ENCODE measurements at places on chromosomes 5 and 9.

DNA sequence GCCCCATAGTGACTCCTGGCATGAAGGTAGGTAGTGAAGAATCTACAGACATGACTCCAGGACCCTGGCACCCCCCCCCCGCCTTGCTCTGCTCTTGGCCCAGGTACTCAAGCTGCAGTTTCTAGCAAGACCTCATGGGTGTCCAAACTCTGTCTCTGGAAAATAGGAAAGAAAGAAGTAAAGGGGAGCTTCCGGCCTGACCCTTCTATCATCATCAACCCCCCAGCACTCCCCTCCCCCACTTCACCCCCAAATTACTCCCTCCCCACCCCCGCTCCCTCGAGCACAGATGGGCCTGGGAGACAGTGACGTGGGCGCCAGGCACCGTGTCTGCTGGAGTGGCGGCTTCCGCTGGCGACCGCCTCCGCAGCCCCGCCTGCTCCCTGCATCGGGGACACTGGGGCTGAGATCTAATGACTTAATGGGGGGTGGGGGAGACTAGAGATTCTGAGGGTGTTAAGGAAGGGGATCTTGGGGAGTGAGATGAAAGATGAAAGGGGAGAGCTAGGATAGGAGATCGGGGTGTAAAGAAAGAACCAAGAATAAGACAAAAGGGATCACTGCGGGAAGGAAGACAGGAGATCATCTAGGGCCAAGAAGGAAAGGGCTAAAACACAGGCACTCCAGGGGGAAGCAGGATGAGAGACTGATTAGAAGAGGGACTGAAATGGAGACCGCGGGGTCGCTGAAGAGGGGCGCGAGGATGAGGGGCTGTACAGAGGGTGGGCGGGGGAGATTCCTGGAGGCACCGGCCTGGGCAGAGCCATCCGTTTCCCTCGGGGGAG is 1.1 kb upstream of the DNAJB5 start:
- peak; percentile 10 for DNase-seq

DNA sequence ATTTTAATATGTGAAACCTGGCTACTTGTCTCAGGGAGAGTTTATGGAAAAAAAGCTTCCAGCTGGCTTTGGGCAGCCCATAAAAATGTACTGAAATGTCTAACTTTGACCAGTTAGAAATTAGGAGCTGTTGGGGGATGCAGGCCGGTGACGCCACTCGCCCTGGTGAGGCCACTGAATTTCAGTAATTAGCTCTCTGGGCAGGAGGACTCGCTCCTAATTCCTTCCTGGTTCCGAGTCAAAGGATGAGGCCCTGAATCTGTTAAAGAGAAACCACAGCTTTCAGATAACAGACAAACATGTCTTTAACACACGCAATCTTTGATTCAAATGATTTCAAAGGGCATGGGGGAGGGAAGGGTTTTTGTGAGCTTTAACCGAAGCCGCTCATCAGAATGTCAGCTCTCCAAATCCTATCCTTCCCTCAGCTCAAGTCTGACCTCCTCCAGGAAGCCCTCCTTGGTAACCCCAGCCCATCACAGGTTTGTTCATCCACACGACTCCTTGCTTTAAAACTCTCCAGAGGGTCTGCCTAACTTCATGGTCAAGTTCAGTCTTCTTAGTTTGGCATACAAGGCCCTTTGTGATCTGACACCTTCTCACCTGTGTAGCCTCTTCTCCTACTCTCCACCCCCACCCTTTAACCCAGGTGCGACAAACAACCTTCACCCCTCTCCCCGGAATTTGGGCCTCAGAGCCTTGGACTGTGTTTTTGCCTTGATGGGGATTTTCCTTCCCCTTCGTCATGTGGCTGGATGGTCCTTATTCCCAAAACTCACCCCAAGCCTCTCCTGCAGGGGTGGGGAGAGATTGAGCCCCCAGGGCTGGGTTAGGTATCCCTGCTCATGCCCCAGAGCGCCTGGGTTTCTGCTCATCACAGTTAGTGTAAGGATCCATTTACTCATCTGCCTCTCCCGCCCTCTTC is 13.6 kb upstream of the PHF19 start:
- no peak for DNase-seq

DNA sequence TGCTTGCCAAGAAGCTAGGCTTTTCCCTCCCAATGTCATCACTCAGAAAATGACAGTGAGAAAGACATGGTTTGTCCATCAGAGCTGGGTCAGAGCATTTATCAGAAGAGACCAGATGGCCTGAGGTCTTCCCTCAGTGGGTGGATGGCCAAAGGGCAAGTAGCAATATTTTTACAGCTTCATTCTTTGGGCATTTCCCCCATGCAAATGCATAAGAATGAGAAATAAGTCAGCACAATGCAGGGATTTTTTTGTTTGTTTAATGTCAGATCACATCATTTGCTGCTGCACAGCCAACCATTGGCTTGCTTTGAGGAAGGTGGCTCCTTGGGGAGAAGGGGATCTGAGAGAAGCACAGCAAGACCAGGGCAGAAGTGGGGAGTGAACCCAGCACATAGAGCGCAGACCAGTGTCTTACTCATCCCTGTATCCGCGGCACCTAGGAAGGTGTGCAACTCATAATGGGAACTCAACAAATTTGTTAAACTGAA is 209.6 kb downstream of the SEMA6A start:
- no peak for DNase-seq

- no peak for DNase-seq
Observed at GRCh38 chr9:21683484-21684175, 118.8 kb upstream of the MTAP start.

DNA sequence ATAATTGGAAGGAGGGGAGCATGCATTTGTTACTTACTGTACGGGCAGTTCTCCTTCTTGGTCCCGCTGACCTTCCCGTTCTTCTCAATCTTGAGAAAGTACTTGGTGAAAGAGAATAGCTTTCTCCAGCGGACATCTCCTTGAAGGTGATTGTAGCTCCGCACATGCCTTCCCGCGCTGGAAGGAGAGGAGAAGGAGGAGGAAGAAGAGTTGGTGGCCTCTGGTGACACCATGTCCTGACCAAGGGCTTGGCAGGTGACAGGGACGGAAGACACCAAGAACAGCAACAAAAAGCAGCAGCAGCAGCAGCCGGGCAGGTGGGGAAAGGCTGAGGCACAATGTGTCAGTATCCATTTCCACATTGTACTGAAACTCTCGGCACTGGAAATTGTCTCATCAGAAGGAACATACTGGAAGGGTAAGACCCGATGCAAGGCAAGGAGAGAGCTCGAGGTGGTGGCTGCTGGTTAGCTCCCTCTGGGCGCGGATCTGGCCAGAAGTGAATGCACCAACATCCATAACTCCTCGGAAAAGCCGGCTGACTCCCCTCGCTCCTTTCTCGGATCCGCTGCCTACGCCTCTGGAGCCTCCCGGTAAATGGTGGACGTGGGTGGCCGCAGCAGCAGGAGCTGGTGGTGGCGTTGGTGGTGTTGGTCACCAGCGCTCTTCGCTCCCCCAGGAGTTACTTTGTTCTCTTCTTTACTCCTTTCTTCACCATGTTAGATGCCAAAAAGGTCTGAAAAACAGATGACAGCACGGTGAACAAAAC is 715 bp downstream of the FGF10 start:
- no peak for DNase-seq

DNA sequence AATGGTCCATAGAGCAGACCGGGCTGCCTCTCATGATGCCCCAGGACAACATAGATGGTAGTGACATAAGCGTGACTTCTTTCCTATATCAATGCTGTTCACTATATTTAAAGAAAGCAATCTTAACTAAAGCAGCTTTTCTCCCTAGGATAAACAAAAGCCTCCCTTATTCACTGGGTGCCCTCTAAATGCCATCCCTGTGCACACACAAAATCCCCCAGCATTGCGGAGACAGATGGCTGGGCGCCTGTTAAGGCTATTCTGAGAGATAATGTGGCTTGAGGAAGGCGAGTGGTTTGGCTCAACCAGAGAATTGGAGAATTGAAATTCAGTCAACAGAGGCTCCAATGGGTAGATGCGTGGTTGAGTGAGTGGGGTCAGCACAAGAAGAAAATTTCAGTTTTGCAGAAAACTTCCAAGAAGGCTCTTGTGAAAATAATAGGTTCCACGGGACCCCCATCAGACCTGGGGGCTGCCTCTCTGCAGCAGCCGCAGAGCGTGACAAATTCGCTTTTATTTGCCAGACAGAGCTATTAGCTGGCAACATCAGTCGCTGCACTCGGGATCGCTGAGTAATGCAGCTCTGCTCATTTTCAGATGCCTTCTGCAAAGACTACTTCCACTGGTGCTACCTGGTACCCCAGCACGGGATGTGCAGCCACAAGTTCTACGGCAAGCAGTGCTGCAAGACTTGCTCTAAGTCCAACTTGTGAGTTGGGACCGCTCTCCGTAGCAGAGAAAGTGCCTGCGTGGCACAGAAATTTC is 103.9 kb upstream of the ICE1 start:
- no peak for DNase-seq

DNA sequence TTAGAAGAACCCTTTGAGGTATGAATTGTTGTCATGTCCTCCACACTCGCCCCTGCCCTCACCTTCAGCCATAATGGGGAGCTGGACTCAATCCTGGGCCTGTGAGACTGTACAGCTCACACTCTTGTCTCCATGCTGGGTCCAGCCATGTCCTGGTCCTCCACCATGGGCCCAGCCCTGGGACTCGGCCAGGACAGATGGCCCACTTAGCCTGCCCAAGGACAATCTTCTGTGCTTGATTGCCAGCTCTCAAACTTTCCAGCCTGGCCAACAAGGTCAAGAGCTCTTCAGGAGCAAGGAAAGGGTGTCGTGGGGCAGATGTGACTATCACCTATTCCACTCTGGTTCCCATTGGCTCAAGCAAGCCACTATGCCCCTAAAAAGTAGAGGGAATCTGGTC is 90.8 kb downstream of the HRH2 start:
- no peak for DNase-seq

GRCh38 chr5:65803699-65804391 is 81.8 kb downstream of the NLN start:
- no peak for DNase-seq

DNA sequence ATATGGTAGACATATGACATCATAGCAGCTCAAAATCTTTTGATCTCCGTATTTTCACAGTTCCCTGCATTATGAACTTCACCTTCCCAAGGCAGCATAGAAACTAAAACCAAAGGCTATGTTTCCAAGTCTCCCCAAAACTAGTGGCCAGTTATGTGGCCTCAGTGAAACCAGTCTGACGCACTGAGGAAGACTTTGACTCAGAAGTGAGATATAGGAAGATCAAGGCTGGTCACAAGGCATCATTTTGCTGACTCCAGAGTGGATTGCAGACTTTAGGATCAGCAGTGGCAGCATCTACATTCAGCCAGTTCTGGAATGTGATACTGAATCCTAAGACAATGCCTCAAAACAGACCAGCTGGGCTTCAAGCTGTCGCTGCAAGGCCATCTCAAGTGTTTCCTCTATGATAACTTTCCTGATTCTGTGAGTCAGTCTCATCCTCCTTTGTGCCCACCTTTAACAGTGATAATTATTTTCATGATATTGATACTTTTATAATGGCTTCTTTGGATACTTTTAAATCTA is 34.4 kb upstream of the ELL2 start:
- DNase-seq = no peak

- no peak for DNase-seq
Observed at GRCh38 chr5:112203229-112203628, 215.8 kb downstream of the EPB41L4A start.

GRCh38 chr5:127290019-127290945 is at the start of gene MEGF10:
Gene MEGF10, plus strand, starts transcription at chr5:127290796. Its CDS starts 40,513 bp downstream, at chr5:127331309.
- no peak for DNase-seq

- DNase-seq = no peak
Observed at GRCh38 chr9:126421567-126422428, 95.2 kb downstream of the MVB12B start.

GRCh38 chr5:108930107-108930506 is 182.4 kb downstream of the FER start:
- DNase-seq = no peak

DNA sequence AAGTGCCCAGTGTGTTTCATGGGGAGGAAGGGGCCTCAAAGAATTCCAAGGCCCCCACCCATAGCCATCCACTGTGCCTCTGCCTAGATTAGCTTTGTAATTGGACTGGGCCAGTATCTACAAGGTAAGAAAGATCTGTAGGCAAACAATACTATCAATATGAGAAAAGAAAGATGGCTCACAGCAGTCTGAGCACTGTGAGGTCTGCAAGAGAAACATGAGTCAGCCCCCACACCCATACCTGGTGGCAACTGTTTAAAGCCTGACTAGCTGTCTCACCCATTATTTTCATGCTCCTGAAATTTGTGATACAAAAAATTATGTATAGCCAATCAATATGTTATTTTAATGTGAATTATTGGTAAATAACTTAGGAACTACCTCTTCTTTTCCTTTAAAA is 10.0 kb upstream of the ZNF483 start:
- DNase-seq = no peak

GRCh38 chr9:137870432-137870831 is 7.2 kb upstream of the CACNA1B start:
- no peak for DNase-seq

DNA sequence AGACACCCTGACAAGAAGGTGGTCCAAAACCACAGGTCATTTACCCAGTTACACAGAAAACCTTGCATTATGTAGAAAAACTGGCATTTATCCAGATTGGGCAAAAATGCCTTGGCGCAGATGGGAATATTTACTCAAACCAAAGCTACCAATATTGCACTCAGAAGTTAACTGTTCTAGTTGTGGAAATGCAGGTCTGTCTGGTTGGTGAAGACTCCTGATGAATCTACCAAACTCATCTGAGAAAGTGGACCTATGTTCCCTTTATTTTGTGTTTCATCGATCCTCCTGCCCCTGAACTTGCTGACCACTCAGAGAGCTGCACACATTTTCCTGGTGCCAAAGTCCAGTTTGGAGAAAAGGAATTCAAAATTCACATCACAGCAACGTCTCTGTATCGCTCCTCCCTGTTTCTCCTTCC is 85.2 kb upstream of the ALDH1A1 start:
- no peak for DNase-seq

GRCh38 chr9:113619491-113620376 is 156.2 kb downstream of the RGS3 start:
- DNase-seq = no peak

GRCh38 chr5:69105996-69106906 is 12.4 kb downstream of the SLC30A5 start:
- no peak for DNase-seq

DNA sequence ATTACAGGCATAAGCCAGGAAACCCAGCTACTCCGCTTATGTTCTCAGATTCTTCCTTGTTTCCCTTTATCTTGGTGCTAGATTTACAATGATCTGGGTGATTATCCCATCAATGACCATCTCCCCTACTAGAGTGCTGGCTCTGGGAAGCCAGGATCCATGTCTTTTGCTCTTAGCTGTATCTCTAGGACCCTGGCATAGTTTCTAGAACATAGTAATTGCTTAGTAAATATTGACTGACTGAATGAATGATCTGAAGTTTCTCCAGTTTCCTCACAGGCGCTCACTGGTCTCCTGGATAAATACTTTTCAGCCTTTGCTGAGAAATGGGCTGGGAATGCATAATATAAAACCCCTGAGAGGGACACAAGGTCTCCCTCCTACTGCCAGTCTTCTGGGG is 60.0 kb upstream of the KLF9 start:
- no peak for DNase-seq

GRCh38 chr9:8649160-8649559 is 849.6 kb upstream of the DMAC1 start:
- no peak for DNase-seq

DNA sequence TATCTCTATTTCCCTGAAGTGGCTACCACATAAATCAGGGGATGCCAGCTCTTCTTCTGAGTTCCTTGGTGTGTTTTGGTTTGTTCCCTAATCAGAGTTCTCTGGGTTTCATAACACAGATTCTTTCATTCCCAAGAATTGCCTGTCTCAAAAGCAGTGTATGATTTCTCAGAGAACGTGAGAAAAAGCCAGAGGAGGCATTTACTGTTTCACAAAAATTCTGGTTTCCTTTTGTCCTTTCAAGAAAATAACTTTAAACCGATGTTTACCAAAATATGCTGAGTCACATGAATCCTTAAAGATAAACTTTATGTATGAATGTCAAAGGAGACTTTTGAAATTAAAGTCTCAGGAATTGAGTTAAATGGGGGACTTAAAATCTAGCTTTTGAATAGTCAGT is 314.3 kb downstream of the EBF1 start:
- DNase-seq = no peak

Measured in activated T-helper 1 cell treated with anti-CD3 and anti-CD28 coated beads, Interleukin-2, amount 50 U/mL, for 16 hours (primary cell).